ENCODE measurements at places on chromosomes 13 and 19.

DNA sequence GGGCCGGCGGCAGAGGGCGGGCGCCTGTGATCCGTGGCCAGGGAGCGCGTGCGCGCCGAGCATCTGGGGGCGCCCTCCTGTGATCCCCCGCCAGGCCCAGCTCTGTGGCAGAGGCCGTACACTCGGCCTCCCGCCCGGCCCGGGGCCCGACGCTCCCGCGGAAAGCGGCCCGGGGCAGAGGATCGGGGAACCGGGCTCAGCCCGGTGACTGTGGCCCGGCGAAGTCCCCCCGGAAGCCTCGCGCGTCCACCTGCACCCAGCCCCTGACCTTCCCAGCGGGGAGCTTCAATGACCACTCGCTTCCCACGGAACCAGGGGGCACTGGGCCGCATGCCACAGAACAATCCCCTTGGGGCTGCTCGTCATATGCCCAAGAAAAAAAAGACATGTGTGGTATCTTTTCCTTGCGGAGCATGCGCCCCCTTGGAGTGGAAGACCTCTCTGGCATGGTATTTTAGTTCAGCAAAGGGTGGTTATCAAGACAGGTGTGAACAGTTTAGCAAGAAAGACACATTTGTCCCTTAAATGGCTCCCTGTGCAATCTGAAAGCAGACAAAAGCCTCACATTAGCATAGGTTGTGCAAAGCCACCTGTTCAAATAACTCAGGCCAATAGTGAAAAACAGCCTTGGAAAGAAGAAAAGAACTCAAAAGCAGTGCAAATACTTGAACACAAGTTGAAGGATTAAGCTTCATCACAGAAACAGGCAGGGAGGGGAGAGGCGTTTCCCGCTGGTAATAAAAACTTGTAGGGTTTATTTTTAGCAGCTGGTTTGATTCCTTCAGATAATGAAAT lies 290.9 kb upstream of the SOX21 start:
- no peak for DNase-seq

GRCh38 chr13:93216122-93216521 lies 10.5 kb upstream of the GPC6 start:
- DNase-seq: no peak

GRCh38 chr13:98772794-98773452 lies 20.5 kb upstream of the SLC15A1 start:
- DNase-seq: no peak

GRCh38 chr13:97334690-97335089 lies 99.3 kb upstream of the RAP2A start:
- DNase-seq: no peak

DNA sequence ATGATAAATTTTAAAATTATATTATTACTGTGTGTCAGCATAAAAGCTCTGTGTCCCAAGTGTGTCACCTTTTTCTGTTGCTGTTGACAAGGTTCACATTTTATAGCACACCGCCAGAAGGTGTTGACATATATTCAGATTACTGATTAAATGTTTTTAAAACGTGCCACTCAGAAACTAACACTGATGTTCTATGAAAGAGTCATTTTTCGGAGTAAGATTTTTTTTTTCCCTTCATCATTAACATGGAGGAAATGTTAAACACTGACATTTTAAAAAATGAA lies 197.5 kb downstream of the TM9SF2 start:
- no peak for DNase-seq

GRCh38 chr13:30169442-30169841 lies 137.9 kb downstream of the KATNAL1 start:
- DNase-seq: no peak

DNA sequence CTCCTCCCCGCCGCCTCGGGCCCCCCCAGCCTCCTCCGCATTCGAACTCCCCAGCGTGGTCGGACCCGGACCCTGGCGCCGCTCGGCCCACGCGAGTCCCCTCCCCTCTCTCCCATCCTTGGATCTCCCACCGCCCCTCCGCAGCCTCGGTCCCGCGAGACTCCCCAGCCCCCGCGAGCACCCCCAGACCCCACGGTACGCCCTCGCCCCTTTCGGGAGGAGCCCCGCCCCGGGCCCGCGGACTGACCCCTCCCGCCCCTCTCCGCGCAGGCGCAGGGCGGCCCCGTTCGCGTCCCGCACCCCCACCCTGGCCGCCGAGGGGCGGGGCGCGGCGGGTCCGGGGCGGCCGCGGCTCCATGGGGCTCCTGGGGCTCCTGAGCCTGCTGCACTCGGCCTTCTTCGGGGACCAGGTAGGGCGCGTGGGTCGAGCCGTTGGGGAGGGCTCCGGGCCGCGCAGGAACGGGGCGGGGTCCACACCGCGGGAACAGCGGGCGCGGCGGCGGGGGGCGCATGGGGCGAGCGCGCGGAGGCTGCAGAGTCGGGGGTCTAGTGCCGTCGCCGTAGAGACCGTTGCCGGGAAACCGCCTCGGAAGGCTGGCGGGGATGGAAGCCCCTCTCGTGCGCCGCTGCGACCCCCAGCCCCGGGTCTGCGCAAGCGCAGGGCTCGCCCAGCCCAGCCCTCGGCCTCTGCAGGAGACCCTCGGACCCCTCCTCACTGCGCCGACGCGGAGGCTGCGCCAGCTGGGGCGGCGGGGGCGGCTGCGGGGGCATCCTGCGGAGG lies 3.8 kb upstream of the APC2 start:
- DNase-seq: no peak

- DNase-seq: no peak
These were observed 81.3 kb downstream of the URI1 start for GRCh38 chr19:30023330-30023729.

GRCh38 chr19:6333439-6333838 lies at the start of gene ACER1:
ACER1 (minus strand) TSS chr19:6333612; CDS start chr19:6333551, 61 bp downstream.
- no peak for DNase-seq

DNA sequence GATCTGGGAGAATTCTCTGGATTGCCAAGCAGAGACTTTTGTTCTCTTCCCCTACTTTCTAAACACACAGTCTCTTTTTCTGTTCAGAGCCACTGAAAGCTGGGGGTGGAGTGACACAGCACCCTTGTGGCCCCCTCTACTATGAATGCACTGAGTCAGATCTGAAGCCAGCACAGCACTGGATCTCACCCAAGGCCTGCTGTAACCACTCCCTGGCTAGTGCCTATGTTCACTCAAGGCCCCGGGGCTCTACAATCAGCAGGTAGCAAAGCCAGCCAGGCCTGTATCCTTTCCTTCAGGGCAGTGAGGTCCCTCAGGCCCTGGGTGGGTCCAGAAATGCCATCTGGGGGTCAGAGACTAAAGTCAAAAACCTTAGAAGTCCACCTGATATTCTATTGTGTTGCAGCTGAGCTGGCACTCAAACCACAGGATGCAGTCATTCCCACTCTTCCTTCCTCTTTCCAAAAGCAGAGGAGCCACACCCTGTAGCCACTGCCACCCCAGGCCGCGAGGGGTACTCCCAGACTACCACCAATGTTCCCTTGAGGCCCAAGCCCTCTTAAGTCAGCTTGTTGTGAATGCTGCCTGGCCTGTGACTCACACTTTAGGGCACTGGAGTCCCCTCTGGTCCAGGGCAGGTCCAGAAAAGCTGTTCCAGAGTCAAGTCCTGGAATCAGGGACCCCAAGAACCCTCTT lies 110.1 kb upstream of the RXFP2 start:
- DNase-seq: no peak

- peak; percentile 49 for DNase-seq
These were observed 546 bp downstream of the UBXN6 start for GRCh38 chr19:4456843-4457653.

GRCh38 chr19:41705393-41706174 lies 2.8 kb upstream of the CEACAM5 start:
- DNase-seq: peak; percentile 26

DNA sequence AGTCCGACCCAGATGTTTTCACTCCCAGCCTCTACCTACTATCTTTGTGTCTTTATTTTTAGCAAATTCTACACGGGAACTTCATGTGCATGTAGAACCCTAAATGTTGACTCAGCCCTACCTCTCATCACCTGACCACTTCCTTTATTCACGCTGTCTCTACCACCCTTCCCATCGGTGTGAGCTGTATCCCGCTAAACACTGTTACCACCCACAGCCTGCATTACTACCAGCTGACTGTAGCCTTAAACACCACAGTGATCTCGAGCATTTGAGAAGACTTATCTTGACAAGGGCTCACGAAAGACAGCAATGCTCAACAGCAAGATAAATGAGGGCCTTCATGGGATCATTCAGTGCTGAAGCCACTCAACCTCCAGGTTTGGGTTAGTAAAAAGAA lies 15.1 kb downstream of the NCR1 start:
- DNase-seq: no peak

DNA sequence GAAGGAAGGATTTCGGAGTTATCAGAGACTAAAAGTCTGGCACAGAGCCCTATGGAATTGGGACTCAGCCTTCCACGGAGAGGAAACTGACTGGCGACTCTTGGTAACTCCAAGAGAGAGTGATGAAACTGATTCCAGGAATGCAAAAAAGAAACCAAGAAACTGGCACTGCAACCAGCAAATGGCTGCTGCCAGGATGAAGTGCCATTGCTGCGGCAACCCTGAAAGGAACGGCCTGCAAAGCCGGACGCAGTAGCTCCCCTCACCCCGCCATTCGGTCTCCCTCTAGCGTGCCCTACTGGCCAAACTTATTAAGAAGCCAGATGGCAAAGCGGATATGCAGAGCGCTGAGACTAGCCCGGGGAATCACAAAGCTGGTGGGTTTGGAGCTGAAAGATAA lies 236.0 kb downstream of the PCDH9 start:
- DNase-seq: no peak

DNA sequence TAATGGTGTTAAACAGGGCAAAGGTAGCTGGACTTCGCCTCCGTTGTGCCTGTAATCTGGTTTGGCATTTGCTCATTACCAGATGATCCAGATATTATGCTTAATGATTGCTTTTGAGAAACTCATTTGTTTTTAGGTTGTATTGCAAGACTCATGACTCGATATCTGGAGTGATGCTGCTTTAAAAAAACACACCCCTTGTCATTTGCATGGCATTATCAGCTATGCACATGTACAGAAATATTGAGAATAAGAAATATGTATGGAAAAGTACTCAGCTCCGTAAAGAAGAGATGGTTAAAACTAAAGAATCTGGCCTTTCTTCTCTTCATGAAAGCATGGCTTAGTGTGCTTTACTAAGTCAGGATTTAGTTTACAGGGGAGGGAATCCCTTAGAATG lies 95.0 kb downstream of the ARHGEF7 start:
- no peak for DNase-seq

GRCh38 chr13:96994017-96994857 lies at the start of gene OXGR1:
OXGR1 (minus strand) TSS chr13:96994476; CDS start chr13:96987759, 6,717 bp downstream.
- DNase-seq: no peak

DNA sequence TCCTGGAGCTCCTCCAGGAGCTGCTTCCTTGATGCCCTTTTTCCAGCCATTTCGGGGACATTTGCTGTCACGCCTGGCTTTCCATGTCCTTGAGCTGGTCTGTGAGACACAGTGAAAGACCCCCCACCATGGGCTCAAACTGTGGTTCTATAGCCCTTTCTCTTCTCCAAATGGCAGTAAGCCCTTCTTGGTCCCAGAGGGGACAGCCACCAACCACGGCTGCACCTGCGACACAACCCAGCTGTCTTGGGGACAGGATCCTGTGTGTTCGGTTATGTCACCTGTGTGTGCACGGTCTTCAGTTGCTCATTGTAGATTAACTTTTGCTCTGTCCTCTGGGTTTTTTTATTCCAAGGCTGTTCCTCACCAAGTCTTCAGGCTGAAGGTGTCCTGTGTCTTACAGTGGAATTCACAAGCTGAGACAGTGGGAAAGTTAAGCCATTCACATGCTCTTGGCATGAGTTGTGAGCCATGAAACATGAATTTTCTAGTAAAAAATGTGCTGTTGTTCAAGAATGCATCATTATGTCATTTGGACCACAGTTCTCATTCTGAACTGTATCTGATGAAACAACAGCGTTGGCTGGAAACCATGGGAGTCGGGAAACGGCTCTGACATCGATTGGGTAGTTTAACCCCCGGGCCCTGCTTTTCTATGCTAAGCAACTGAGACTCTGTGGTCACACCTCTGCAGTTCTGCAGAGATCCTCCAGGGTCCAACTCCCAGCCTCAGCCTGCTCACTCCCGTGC lies 129.5 kb upstream of the MCF2L start:
- DNase-seq: no peak

- DNase-seq: no peak
These were observed 10.1 kb upstream of the HAS1 start for GRCh38 chr19:51733742-51734522.

DNA sequence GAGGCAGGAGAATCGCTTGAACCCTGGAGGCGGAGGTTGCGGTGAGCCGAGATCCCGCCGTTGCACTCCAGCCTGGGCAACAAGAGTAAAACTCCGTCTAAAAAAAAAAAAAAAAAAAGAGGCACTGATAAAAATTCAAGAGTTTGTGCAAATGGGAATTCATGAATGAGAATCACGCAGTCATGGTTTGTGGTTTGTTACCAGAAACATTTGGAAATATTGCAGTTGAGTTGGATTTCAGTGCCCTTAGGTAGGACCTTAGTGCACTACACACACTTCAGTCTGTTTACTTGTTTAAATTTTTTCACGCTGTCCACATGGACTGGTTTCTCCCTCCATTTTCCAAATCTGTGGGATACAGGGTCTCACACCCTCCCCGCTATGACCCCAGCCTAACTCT lies 28.4 kb downstream of the ZNF844 start:
- DNase-seq: no peak

- no peak for DNase-seq
These were observed 766 bp downstream of the CEBPG start for GRCh38 chr19:33374236-33374714.

DNA sequence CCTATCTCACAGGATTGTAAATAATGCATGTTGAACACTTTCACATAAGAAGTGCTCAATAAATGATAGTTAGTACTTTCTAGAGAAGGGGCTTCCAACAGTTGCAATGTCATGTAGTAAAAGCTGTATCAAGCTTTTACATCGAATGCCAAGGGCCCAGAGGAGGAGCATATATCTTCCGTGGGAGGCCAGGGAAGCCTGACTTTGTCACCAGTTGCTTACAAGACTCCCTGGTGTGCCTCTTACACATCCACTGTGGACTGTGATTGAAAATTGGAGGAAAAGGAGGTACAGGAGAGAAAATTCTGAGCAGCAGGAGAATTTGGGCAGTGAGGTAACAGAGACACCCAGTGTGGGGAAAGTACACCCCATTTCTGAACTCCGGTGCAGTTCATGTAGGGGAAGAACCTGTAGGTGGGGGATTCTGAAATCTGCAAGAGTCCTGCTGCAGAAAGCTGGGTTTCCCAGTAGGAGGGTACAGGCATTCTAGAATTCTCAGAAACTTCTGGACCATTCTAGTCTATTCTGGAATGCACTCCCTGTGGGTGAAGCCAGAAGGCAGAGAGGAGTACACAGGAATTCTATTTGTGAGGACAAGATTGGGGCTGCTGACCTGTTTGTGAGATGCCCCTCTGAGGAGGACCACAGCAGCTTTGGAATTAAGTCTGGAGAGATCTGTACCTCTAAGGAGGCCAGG lies 54.0 kb downstream of the ALOX5AP start:
- DNase-seq: no peak

DNA sequence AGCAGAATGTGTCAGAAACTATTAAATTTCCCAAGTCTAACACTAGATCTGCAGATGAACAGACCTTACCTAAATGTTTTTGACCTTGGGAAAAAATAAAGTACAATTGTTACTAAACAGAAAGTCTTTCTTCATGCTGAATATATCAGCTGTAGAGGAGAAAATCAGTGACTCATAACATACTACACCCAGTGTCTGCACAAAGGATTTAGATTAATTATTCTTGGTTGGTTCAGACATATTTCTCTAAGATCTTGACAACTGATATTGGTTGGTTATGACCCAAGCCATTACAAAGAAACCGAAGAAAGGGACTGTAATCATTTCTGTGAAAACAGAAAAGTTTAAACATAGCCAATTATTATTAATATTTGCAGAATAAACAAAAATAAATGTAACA lies 225.1 kb downstream of the HS6ST3 start:
- no peak for DNase-seq

Measured in activated naive CD4-positive, alpha-beta T cell treated with anti-CD3 and anti-CD28 coated beads, Interleukin-2, amount 50 U/mL, for 16 hours (primary cell).